DMS153 (cell line): ENCODE measurements at places on chromosomes 1 and 21.

DNA sequence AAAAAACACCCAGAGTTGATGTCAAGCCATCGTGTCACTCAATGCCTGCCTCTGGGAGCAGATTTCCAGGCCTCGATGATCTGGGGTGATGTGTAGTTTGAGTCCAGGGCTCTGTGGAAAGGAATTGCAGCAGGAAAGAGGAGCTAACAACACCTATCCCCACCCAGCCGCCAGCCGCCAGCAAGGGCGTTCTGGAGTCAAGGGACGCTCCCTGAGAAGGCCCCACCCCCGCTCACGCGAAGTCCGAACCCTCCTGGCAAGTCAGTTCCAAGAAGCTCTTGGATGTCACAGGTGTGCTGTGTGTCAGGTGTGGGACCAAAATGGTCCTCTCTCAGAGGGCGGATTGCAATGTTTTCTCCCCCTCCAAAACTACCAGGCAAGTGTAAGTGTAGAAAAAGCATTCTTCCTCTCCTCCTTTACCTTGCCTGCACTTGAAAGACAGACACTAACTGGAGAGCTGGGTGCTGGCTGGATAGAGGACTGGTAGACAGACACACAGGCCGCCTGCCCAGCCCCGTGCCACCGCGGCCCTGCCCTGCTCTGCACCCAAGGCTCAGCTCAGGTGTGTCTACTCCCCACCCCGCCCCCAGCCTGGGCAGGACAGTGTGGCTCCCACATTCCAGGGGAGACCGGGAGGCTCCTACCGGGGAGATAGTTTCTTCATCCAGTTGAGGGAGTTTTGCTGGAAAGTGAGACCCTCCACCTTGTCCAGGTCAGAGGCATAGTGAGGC lies 8.5 kb downstream of the AGT start:
- no peak for DNase-seq

- peak; percentile 43 for DNase-seq
Observed at GRCh38 chr1:93715529-93716126, 34.0 kb upstream of the BCAR3 start.

DNA sequence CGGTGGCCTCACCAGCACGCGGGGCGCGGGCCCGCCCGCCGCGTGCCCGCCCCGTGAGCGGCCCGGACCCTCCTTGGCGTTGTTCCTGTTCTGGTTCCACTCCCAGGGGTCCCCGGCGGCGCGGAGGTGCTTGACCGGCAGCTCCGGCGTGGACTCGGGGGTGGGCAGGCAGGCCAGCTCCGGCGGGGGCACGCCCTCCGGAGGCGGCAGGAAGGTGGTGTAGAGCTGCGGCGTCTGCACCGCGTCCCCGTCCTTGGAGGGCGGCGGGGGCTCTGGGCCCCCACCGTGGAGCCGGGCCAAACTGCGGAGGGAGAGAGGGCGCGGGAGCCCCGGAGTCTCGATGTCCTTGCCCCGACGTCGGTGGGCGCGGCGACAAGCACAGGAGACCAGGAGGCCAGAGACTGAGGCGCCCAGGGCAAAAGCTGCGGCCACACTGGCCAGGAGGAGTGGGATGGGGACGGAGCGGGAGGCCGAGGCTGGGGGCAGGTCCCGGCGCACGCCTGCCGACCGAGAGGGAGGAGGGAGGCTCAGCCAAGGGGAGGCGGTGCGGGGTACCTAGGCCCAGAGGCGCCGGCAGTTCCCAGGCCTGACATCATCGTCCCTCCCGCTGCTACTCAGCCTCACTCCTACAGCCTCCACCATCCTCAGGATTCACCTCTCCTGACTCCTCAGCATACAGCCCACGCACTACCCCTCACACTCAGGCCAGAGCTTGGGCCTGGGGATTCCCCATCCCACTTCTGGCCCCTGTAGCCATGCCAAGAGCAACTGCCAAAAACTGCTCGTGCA lies 13.2 kb downstream of the SEMA6C start:
- DNase-seq, result no peak

- no peak for DNase-seq
Observed at GRCh38 chr1:81598623-81599022, 202.1 kb upstream of the ADGRL2 start.

DNA sequence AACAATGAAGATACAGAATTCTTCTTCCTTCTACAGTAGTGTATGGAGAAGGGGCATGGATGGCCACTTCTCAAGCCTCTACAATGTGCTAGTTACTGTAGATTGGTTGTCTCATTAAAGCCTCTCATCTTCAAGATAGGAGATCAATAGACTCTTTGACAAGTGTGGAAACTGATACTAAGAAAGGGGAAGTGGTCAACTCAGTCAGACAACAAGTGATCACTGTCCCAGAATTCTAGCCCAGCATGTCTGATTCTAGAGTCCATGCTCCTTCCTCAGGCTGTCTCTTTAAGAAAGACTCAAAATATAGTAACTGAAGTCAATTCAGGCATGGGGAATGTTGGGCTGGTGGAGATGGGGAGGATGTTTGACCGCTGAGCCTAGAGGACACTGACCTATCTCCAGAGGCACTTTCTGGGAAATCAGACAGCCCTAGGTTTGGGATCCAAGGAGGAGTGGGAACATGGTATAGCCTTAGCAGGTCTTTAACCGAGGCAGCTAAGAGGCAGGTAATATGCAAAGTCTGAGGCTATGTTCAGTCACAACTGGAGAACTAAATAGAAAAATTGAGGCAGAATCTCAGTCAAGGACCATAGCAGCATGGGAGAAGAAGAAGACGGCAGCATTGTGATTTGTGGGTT lies 39.3 kb upstream of the EYA3 start:
- DNase-seq, result no peak

DNA sequence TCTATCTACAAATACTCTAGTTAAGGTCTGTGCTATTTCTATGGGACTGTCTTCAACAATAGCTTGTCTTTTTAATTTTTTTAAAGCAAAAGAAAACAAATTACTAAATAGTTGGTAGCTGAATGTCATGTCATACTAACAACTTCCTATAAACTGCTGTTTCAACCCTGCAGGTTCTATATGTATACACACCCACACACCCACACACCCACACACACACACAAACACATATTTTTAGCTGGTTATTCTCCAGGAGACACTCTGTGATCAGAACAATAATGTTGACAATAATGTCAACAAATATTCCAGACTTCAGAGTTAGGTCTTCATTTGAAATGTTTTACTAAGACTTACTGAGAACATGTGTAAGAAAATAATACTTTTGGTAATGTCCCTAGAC lies 66.7 kb downstream of the AK5 start:
- no peak for DNase-seq

DNA sequence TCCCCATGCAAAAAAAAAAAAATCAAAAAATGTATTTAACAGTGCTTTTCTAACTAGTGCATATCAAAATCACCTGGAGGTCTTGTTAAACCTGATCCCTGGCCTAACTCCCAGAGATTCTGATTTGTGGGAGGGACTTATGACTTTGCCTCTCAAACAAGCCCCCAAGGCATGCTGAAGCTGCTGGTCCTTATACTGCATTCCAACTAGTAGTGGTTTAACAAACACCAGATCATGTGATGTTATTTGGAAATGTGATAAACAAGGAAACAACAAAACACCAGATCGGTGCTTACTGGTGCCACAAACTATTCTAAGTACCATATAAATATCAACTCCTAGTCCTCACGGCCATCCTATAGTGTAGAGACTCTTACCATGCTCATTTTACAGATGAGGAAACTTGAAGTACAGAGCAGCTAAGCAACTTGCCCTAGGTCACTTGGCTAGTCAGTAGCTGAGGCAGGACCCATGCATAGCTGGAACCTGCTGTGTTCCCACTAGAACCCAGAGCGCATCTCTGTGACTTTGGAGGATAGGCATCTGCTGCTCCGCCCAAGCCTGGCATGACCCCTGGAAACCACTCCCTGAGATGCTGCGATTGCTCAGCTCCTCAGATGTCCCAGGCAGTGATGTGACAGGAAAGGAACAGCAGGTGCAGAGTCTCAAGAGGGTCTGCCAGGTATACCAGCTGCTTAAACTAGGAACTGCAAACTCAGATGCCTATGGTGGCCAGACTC lies 38.1 kb downstream of the SOX13 start:
- no peak for DNase-seq

DNA sequence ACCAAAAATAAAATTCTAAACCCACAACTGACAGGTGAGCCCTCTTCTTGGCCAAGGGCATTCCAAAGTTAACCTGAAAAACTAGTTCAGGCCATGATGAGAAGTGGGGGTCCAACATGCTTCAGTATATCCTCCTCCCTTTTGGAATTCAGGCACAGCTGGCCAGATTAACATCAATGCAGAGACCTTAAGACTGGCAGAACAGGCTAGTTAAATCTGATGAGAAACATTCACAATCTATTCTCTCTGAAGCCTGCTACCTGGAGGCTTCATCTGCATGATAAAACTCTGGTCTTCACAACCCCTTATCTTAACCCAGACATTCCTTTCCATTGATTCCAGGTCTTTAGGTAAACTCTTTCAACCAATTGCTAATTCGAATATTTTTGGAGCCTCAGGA lies 26.7 kb upstream of the ZBTB8B start:
- DNase-seq, result no peak

DNA sequence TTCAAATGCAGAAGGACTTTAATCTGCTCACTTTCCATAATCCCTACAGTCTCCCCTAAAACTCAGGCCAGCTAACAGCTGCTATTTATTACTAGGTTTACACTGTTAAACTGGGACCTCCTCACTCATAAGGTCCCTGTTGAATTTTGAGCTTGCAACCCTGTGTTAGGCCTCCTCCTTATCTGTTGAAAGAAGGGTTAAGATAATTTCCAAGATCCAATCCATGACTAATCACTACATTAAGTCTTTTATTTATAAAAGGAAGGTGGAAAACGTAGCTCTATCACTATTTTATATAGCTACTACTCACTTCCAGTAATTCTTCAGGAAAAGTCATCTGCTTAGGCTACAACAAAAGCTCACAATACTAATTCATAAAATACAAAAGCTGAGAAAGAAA lies 79.5 kb downstream of the EVI5 start:
- DNase-seq, result no peak

DNA sequence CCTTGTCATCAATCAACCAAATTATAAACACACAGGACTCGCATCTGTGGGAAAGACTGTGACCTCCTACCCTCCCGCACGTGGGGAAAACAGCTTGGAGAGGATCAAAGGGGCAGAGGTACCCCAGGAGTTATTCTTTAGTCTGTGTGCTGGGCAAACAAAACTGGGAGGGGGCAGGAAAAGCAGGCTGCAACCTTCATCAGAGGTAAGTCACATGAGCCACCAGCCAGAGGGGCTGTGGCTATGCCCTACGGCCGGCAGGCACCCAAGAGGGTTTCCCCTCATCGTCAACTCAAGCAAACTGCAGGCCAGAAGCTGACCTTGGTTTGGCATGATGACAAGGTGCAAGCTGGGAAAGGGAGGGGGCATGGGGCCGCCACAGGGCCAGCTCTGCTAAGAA lies 12.5 kb downstream of the SMIM12 start:
- no peak for DNase-seq

DNA sequence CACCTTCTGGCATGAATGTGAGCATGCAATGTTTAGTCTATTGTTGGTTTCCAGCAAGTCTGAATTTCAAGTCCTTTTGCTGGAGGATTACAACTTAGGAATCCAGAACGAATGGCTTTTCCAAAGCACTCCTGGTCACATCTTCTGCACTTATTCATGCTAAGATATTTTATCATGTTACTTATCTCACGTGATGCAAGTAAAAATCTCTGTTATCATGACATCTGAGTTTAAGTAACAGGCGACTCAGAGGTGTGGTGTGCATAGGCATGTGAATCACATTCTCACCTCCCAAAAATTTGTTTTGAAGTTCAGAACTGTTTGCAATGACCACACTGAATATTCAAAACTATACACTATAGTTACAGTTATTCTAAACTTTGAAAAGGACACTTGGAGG lies 204.8 kb upstream of the FGGY start:
- DNase-seq, result no peak

DNA sequence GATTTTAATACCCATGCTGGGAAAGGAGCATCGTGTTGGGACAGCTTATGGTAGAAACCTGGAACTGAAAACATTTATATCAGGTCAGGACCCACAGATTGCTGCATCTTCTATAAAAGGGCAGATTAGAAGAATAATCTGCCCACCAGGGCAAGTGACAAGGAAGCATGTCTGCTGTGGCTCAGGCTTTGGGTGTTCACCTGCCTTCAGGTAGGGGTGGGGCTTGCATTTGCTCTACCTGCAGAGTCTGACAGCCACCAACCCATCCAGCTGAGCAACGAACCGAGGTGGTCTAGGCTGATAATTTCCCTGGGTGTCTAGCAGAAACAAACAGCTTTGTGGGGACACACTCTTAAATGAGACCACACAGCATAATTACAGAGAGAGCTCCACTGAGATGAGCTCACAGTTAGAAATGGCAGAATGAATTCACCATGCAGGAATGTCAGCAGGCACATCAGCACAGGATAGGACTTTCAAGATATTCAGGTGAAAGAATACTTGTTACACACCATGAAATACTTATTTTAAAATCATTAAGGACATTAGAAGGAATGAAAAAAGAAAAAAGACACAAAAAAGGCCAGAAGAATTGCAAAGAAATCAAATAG lies 36.1 kb upstream of the B3GALT5 start:
- no peak for DNase-seq

- no peak for DNase-seq
Observed at GRCh38 chr1:24111262-24111995, 506 bp downstream of the MYOM3 start.

DNA sequence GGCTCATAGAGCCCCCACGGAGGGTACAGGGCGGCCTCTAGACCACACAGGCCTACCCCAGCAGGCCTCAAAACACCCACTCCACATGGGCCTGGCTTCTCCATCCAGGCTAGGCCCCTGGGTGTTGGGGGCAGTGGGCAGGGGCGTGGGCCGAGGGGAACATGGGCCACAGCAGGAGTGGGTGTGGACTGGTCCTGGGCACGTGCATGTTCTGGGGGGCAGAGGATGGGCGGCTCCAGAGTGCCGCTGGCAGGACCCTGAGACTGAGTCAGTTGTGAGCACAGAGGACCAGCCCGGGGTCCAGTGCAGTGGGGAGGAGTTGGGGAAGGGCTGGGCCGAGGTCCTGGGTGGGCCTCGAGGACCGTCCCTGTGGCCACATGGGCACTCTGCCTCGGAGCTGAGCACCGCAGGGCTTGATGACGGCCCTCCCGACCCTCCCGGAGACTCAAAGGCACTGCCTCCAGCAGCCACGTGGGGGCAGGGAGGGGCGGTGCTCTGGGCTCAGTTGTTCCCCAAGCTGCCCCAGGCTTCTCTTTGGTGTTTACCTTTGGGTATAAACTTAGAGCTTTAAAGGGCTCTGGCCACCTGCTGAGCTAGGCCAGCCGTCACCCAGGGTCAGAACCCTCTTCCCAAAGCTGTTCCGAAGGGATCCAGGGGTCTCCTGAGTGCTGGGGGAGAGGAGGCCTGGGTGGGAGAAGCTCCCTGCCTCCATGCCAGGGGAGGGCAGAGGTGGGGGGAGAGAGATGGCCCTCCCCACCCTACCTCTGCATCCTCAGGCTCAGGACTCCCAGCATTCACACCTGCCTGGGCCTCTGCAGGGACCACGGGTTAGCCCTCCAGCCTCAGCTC lies 79.9 kb downstream of the MORN1 start:
- peak; percentile 64 for DNase-seq

GRCh38 chr1:70477090-70477489 lies 66.0 kb downstream of the CTH start:
- no peak for DNase-seq

- no peak for DNase-seq
Observed at GRCh38 chr1:19449454-19450228, 35.7 kb downstream of the CAPZB start.
